ENCODE measurements at places on chromosomes 4 and X.

DNA sequence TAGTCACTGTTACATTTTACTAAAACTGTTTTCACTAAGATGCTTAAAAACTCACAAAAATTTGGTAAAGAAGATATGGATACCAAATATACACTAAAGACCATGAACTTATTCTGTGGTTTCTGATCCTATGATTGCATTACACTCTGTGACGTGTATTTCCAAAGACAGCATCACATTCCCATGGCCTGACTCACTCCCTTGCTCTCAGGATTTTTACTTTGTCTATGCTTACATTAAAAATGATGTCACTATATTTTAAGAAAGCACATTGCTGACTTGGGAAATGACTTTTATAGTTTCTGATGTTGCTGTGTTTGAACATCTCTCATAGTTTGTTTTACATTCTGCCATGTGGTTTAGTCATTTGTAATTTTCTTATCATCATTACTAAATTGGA, 327.9 kb upstream of the MAGEB18 start:
- no peak for DNase-seq

GRCh38 chrX:79170476-79171035, 26.1 kb downstream of the GPR174 start:
- DNase-seq = no peak

DNA sequence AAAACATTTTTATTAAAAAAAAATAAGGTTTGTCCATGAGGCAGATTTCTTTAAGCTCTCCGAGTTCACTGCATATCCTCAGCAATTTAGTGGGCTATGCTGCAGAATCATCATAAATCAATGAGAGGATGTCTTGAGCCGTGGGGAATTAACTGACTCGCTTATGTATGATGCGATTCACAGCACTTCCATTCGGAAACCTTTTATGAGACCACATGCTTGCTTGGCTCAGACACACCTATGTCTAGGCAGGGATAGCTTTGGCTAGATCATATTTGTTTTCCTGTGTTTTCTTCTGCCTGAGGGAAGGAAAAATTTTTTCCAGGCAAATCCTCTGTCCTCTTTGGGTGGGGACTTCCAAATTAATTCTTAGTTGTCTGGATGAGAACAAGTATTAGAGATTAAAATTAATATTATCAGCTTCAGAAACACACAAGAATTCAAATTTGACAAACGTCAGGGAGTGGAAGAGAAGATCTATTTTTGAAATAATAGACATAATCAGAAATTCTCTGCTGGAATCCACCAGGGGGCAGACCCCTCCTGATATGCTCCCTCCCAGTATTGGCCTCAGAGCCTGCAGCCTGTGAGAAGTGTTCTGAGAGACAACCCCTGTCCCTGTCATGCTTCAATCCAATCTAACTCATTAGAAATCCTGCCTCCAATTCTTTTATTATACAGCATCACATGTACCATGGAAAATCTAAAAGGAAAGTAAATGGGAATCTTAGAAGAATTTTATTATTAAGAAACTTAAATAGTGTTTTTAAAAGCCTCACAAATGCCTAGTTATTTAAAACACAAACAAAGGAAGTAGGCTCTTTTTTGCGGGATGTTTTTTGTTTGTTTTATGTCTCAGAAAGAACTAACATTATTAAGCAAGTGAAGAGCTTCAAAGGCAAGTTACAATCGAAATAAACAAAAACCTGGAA, 345.1 kb upstream of the TACR3 start:
- peak; percentile 10 for DNase-seq

DNA sequence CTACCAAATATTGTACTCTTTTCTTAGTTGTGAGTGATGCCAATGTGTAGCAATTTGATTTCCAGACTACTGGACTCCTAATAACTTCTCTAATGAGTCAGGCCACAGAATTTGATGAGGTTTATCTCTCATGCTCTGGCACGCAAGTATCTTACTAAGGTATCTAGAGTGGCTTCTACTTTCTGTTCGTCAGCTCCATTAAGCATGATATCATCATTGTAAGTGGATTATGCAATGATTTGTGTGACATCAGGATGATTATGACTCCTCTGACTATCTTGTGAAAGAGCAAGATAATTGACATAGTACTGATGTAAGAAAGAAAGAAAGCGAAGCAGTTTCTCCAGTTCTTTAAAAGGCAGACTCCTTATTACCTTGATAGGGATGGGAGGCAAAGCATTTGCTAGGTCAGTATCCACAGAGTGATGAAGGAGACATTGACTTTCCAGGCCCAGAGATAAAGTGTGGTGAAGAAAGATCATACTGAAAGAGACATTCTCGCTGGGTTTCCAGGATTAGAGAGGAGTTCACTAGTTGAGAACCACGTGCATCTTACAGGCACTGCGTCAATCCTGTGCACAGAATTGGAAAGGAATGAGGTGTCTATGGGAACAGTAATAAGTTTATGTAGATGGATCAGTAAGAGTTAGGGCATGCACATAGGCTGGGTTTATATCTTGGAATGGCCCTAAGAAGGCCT, 161.9 kb upstream of the STK26 start:
- DNase-seq = no peak

DNA sequence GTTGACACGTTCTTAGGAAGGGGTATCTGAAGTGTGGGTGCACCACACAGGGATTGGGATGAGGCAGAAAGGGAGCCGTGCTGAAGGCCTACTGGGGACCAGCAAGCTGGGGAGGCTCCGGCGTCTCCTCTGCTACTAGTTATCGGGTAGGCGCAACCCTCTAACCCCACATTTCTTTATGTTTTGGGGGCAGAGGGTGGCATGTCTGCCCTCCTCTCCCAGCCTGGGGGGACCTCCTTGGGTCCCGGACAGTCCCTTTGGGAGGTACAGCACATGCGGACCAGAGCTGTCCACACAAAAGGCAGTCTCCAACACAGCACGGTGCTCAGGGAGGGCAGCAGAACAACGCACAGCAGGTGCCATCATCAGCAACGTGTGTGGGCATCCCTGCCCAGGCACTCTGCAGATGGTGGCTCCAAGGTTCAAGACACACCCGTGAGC, 33.2 kb downstream of the WDR1 start:
- DNase-seq = no peak

All from GM03348 (cell line).